Stomach (tissue), 19 donors: ENCODE measurements at places on chromosomes 12 and 14. TPM values are rescaled to one million over a fixed set of nuclear protein-coding genes. Genes with fewer than 3 reads are reported as not detected.
A peak's percentile ranks its signal among the peaks of the same experiment; 100 is the strongest.

The ACYP1 gene
- total RNA-seq: not detected

The FOXN3 gene
- total RNA-seq: 74.7 TPM

The BCL11B gene
- total RNA-seq: 1.9 TPM

The NUAK1 gene
- total RNA-seq: 11.7 TPM

The CLEC7A gene
- total RNA-seq: 15.6 TPM

GRCh38 chr12:542395-543113 lies 82.8 kb downstream of the B4GALNT3 start:
- H3K27me3 ChIP-seq: no peaks in the 10 kb centered on the region
- H3K4me3 ChIP-seq: no peak overlapping the region
- DNase-seq: no peak
- peak overlapping the region; percentile 55 for H3K27ac ChIP-seq
- H3K36me3 ChIP-seq: peaks cover 4% of the 10 kb centered on the region
- peaks cover 68% of the 10 kb centered on the region for H3K4me1 ChIP-seq

DNA sequence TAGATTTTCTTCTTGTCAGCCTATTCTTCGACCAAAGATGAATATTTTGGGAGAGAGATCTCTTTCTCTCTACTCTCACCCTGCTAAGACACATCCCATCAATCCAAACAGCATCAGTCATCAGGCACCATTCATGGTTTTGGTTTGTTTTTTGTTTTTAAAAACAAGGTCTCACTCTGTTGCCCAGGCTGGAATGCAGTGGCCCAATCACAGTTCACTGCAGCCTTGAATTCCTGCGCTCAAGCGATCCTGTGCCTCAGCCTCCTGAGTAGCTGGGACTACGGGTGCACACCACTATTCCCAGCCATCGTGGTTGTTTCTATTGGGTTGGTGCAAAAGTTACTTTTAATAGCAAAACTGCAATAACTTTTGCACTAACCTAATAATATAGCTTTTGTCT lies 14.4 kb upstream of the ITPR2 start:
- H3K36me3 ChIP-seq: no peaks in the 10 kb centered on the region
- no peaks in the 10 kb centered on the region for H3K27me3 ChIP-seq
- no peak overlapping the region for H3K4me3 ChIP-seq
- H3K4me1 ChIP-seq: no peaks in the 10 kb centered on the region
- H3K27ac ChIP-seq: no peak overlapping the region

DNA sequence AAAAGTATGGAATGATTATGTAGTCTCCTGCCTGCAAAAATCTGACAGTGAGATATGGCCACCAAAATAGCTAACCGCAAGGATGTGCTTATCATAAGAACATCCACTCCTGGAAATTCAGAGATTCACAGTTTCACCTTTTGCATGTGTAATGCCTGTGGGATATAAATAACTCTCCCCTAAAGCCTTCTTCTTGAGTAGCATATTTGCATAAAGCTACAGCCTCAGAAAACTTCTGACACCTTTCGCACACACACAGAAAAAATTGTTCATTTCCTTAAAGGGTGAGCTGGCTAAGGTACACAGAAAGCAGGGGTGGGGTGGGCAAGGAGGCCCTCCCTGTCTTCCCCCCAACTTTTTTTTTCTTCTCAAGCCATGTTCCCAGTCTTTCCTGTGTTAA lies 3.1 kb upstream of the IGF1 start:
- H3K27ac ChIP-seq: no peak overlapping the region
- no peak for DNase-seq
- no peaks in the 10 kb centered on the region for H3K36me3 ChIP-seq
- H3K27me3 ChIP-seq: no peaks in the 10 kb centered on the region
- no peaks in the 10 kb centered on the region for H3K4me1 ChIP-seq

GRCh38 chr12:119249383-119250155 lies 70.8 kb downstream of the HSPB8 start:
- no peak overlapping the region for H3K4me3 ChIP-seq
- no peak for DNase-seq
- no peaks in the 10 kb centered on the region for H3K4me1 ChIP-seq
- no peaks in the 10 kb centered on the region for H3K27me3 ChIP-seq
- H3K36me3 ChIP-seq: no peaks in the 10 kb centered on the region
- H3K27ac ChIP-seq: no peak overlapping the region
